AG10803 (cell line): ENCODE measurements at places on chromosomes 3 and 15.

- no peak for DNase-seq
These were observed 1.8 kb downstream of the MANF start for GRCh38 chr3:51386852-51387229.

DNA sequence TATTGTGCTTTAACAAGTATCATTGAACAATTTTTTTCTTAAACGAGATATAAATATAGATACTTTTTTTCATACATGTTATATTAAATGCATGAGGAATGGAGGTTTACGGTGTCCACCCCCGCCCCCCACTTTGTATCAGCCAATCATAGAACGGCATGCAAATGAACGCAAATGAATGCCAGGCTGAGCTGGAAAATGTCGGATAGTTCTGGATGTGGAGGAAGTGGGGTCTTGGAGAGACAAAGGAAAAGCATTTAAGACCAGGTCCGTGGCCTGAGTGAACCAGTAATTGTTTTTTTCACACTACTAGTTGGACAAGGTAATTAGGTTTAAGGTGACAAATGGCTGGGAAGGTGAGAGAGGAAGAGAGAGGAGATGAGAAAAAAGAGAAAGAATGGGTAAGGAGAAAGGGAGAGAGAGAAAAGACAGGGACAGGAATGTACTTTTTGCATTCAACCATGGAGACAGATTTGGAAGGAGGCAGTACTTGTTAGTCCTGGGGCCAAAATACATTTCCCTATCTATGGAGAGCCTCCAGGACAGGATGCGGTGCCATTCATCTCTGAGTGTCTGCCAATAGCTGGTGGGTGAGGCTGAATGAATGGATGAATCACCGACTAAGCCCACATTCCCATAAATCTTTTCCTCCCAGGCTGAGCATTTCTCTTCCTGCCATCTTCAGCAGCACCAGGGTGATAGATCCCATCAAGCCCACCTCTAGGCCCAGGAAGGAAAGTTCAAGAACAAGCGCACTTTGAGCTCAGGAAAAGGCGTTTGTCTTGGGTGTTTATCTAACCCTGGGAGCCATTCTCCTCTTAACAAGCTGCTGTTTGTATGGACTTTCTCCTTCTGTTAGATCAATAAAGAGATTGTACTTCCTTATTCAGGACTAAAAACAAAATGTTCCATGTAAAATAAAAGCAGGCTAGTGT, 1.4 kb upstream of the RAD18 start:
- DNase-seq: peak; percentile 77

- DNase-seq: no peak
These were observed 48.5 kb downstream of the THBS1 start for GRCh38 chr15:39629371-39629770.

DNA sequence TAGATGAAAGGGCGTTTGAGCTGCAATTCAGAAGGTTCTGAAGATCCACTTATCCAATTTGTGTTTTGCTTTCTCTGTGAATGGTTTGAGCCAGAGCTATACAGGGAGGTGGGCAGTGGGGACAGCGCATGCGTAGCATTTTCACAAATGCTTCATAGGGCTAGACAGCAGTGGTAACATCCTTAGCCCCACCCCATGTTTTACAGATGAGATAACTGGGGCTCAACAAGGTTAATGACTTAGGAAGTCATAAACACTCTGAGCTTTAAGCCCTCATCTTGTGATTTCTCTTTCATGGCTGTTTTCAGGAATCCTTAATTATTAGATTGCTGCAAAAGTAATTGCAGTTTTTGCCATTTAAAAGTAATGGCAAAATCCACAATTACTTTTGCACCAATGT, 408.7 kb downstream of the IL5RA start:
- DNase-seq: no peak

GRCh38 chr3:134291319-134292254, 40.9 kb upstream of the RYK start:
- DNase-seq: peak; percentile 90
